ENCODE measurements at places on chromosomes 7 and 10.

DNA sequence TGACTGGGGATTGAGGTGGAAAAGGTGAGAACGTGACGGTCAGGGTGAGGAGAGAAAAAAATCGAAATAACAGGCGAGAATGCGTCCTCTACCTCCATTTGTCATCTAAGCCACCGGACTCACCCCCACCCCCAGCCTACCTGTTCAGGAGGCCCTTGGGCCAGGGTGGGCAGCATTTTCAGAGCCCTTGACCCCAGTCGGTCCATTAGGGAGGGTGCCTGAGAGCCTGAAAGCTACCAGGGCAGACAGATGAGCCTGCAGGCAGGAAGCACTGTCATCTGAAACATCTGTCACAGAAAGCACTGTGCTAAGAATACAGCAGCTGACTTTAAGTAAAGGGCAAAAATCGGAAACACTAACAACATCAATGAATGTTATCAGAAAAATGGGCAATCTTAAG lies 47.0 kb downstream of the MAD1L1 start:
- no peak for DNase-seq

- no peak for DNase-seq
Measured at GRCh38 chr10:73983096-73984047, 14.5 kb upstream of the VCL start.

DNA sequence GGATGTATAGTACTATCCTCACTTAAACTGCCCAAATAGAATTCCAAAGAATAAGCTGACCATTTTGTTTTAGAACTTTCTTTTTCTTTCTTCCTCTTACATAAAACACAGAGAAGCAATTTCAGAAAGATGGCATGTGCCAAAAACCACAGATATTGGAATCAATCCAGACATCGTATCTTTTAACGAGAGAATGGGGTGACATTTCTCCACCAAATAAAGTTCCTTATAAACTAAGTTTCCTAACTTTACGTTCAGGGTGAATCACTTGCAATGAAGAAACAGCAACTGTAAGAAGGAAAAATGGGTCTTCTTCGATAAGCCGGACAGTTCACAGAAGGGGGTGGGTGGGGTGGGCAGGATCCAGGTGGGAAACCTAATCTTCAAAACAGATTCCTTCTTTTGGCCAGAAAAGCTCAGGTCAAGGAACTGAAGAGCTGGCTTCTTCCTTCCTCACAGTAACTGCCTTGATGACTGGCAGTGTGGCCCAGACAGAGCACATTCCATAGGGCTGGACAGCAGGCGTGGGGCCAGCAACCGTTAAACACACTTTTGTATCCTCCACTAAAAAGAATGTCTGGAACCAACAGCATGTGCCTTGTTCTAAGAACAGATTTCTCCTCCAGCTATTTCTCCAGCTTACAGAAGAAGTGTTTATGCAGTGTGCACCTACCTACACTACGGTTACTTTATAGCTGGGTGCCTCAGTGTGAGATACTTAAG lies 31.5 kb downstream of the CREB3L2 start:
- no peak for DNase-seq

DNA sequence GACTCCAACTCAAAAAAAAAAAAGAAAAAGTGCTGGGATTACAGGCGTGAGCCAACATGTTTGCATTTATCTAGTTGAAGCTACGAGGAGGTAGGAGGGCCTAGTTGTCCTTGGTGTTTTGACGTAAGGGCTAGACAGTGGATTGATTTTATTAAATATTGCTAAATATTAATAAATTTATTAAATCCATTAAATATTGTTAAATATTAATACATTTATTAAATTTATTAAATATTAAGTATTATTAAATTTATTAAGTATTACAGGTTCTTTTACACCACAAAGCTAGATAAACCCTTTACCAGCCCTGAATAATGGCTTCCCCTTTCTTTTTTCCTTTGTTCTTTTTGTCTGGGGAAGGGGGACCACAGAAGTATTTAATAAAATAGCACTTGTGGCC lies 47.5 kb upstream of the TMEM248 start:
- DNase-seq = no peak

DNA sequence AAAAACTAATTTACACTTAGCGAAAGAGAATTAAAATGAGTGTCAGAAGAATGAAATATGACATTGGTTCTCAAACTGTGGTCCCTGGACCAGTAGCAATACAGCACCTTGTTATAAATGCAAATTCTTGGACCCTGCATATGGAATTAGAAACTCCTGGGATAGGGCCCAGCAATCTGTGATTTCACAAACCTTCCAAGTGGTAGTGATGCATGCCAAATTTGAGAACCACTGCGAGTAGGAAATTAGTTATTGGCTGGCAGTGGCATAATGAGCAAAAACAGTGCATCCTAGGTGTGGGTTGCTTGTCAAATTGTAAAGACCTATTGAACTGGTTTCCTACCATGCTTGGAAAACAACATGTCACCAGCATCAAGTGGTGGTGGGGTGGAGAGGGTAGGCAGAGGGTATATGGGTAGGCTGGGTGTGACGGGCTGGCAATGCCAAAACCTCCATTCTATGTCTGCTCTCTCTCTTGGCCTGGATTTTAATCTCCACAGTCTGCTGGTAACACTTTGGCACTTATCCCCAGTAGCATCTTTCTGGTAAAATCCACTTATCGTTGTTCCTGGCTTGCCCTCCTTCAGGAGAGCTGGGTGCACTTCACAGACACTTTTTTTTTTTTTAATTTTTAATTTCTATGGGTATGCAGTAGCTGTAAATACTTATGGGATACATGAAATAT lies 50.0 kb downstream of the ZNF22 start:
- no peak for DNase-seq

GRCh38 chr10:22010973-22011408 lies 7.5 kb upstream of the DNAJC1 start:
- no peak for DNase-seq

- DNase-seq = no peak
Measured at GRCh38 chr10:50533296-50533695, 90.5 kb downstream of the SGMS1 start.

DNA sequence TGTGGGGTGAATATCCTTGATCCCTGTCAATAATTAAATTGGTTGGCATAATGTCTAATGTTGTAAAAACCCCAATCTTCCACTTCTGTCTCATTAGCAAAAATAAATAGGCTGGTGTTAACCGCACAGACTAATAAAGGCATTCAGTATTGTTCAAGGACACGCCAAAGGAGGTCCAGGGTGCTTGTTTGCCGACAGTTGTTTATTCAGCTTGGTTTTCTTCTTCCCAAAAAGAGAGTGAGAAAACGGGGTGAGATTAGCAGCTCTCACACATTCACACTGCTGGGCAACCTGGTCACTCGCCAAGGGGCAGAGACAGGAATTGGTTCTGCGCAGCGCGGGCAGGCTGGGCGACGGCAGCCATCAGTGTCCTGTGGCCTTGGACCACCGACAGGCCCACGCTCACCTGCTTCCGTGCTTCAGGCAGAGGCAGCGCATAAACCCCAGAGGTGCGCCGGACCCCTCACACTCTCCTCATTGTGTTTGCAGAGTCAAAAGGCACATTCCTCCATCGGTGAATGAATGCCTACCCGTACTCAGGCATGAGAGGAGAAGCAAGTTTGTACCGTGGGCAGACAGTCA lies 26.2 kb upstream of the LMBR1 start:
- DNase-seq = no peak

GRCh38 chr7:137601642-137602041 lies 245.1 kb downstream of the DGKI start:
- DNase-seq = no peak

- no peak for DNase-seq
Measured at GRCh38 chr10:97482381-97482780, 15.8 kb downstream of the MMS19 start.

GRCh38 chr7:117230276-117231046 lies 92.4 kb downstream of the WNT2 start:
- peak; percentile 45 for DNase-seq

GRCh38 chr7:139099172-139099947 lies 10.2 kb downstream of the ZC3HAV1 start:
- DNase-seq = no peak

- DNase-seq = no peak
Measured at GRCh38 chr7:88083883-88084282, 136.0 kb downstream of the SRI start.

DNA sequence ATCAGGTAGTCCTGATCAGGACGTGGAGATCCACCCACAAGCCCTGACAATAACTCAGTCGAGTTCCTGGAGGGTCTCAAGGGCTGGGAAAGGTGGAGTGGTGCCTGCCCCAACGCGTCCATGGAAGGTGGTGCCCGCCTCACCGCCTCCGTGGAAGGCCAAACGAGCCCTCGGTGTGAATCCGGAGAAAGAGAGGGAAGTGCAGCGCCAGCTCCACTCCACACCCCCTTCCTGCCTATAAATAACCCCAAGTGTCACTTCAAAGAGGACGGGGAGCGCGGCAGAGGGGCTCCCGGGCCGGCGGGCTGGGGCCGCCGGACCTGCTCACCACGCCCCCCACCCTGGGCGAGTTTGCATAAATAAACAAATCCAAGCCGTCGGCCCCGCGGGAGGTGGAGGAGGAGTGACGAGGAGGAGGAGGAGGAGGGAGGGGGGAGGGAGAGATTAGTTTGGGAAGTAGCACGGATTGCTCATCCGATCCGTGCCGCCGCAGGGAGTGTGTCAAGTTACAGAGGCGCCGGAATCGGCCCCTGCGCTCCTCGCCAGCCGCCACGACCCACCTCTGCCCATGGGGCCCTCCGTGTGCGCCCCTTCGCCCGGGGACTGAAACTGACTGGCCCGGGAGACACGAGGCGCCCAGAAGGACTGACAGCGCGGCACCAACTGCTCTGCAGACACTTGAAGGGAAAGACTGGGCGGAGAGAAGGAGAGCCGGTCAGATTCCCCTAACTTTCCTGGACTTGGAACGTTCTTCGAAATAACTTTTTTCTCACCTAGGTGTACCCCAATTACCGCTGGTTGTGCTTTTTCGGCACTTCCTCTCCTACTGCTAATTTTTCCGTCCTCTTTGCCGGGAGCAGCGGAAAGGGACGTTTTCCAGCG lies at the start of gene COL13A1:
Gene COL13A1, plus strand, starts transcription at position 473 of the 882 bp plus-strand sequence. CDS start 518 bp downstream, outside the sequence.
- no peak for DNase-seq

DNA sequence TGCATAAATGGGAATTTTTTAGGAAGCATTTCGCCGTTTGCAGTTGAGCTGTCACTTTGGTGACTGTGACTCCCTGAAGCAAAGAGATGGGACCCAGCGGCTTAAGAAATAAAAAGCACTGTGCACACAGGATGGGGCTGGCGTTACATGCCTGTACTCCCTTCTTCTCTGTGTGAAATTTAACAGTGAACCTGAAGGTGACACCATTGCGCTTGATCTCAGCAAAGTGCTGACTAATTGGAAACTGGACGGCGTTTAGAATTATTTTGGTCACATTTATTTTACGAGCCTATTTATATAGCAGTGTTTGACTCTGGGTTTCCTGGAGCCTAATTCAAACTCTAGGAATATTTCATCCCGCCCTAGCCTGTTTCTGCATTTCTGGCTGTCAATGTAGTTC lies 146.2 kb downstream of the PAXIP1 start:
- no peak for DNase-seq

- DNase-seq = no peak
Measured at GRCh38 chr7:148209643-148210190, 380.8 kb upstream of the C7orf33 start.

GRCh38 chr7:12942609-12943008 lies 255.2 kb downstream of the ARL4A start:
- no peak for DNase-seq

DNA sequence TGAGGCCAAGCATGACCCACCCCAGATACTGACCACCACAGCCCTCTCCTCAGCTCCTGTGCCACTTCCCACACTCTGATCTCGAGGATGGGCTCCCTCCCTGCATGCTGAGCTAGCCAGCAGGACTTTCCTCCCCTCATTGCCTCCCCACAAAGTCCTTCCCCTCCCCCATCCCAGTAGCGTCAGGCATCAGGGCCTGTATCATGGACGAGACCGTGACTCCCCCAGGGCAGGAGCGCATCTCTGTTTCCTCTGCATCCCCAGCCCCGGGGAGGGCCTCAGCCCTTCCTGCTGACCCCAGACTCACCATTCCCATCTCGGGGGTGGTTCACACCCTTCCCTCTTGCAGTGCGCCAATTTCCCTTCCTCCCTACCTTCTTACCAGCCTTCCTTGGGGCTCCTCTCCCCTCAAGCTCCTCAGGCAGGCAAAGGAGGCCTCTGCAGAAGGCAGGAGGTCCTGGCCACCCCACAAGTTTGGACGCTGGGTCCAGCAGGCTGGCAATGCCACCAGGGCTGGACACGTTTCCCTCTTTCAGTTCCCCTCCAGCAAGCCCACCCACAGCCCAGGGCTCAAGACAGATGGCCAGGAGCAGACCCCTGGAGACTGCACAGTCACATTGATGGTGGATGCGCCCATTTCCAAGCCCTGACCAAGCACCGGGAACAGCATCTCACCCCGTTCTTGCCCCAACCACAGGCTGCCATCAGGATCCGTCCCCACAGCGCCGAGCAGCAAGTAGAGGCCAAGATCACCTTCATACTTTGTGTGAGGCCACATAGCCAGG lies 36.5 kb downstream of the GRID1 start:
- DNase-seq = no peak

DNA sequence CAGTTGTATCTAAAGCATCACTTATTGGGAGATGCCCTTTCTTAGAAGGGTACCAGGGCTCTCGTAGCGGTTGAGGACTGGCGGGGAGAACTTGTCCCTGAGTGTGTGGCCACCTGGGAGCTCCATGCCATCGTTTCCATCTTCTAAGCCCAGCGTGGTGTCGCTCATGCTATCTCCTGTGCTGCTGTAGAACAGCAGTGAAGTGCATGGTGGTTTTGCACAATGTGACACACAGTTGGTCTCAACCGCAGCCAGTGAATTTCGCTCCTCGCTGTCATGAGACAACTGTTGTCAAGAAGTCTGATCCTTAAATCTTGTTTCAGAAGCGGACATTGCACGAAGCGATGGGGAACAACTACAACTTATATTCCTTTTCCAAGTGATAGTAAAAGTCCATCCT lies 283.4 kb downstream of the GRID1 start:
- no peak for DNase-seq

GRCh38 chr7:130124711-130125110 lies 54.4 kb downstream of the KLHDC10 start:
- no peak for DNase-seq

DNA sequence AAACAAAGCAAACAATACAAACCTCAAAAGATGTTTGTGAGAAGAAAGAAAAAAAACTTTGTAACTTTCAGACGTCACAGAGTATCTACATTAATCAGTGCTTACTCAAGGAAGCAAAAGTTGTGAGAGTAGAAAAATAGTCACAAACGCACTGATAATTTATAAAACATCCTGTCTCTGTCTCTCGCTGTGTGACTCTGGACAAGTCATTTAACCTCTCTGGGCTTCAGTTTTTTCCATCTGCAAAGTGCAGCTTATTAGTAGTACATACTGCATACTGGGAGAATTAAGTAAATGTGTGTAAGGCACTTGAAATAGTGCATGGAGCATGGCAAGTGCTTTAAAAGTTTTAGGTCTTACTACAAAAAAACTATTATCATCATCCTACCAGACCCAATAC lies 3.8 kb downstream of the ARHGAP12 start:
- DNase-seq = no peak

DNA sequence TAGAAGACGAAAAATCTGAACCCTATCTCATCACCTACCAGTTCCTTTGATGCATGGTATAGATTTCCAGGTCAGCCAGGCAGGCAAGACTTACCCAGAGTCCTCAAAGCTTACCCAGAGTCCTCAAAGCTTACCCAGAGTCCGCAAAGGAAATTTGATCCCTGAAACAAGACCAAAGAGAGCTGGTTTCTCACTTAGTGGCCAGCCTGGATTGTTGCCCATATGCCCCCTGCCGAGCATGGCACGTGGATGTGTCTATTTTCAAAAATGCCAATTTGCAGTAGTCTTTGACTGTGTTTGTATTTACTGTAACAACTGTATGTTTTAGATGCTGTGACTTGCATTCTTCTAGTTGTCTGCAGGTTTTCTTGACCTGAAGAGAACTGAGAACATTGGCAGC lies 120.2 kb upstream of the STARD3NL start:
- no peak for DNase-seq
